ENCODE measurements at places on chromosomes 16 and 17.

- no peak for DNase-seq
Observed at GRCh38 chr16:4870138-4870671, 22.9 kb downstream of the UBN1 start.

- no peak for DNase-seq
Observed at GRCh38 chr17:1362065-1362848, 37.8 kb downstream of the YWHAE start.

DNA sequence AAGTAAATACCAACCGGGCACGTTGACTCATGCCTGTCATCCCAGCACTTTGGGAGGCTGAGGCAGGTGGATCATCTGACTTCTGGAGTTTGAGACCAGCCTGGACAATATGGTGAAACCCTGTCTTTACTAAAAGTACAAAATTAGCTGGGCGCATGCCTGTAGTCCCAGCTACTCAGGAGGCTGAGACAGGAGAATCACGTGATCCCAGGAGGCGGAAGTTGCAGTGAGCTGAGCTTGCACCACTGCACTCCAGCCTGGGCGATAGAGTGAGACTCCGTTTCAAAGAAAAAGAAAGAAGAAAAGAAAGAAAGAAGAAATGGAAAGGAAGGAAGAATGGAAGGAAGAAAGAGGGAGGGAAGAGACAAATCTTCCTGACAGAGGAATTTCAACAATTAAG lies 108.7 kb downstream of the AHSP start:
- DNase-seq: no peak

DNA sequence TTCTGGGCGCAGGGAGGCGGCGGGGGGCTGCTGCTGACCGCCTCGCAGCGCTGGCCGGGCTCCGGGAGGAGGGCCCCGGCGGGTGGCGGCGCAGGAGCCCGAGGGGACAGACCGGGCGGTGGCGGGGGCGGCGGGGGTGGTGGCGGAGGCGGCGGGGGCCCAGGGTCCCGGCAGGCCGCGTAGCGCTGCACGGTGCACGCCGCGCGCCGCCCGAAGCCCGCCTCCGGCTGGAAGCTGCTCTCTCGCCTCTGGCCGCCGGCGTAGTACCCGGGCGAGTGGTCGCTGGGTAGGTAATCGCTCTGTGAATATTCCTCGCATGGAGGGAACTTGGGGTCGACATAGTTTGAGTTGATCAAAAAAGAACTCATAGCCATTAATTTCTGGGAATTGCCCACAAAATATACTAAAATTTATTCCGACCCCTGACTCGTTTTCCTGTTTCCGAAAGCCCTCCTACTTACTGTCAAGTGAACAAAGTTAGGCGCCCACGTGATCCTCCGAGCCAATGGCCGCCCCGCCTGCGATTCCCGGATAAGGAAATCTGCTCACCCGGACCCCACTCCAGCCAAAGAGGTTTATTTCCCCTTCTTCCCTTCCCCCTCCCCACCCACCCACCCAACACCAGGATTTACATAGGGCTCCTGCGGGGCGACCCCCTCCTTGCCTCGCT lies at the start of gene HOXB4:
Gene HOXB4 (minus strand): TSS at position 405 of the 670 bp plus-strand sequence. CDS start 31 bp downstream, at position 374.
- peak; percentile 64 for DNase-seq

DNA sequence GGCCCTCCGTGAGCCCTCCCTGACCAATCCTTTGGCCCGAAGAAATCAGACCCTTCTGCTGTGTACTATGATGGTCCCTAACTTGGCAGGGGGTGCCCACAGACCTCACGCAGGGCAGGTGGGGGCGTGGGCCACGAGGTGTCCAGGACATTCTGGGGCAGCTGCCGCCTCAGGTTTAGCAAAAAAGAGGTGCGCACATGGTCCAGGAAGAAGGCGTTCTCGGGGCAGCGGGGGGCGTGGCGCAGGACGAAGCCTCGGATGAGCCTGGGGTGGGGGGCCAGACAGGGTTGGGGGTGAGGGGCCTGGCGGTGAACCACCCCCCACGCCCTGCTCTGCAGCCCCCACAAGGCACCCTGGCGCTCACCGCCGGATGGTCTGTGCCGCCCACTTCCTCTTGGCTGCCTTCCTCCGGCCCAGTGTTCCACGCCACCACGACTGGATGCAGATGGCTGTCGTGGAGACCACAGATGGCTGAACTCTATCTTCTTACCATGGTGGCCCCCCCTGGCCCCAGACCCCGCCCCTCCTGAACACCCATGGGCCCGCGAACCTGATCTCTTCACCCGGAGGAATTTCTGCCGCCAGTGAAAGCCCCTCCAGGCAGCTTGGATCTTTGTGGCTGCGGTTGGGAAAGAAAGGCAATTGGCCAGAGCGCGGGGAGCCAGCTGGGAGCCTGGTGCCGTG lies 14.2 kb upstream of the CRK start:
- no peak for DNase-seq

GRCh38 chr16:25033852-25034251 lies 18.7 kb upstream of the ARHGAP17 start:
- DNase-seq: no peak

- no peak for DNase-seq
Observed at GRCh38 chr16:85847681-85848601, 48.4 kb downstream of the COX4I1 start.

DNA sequence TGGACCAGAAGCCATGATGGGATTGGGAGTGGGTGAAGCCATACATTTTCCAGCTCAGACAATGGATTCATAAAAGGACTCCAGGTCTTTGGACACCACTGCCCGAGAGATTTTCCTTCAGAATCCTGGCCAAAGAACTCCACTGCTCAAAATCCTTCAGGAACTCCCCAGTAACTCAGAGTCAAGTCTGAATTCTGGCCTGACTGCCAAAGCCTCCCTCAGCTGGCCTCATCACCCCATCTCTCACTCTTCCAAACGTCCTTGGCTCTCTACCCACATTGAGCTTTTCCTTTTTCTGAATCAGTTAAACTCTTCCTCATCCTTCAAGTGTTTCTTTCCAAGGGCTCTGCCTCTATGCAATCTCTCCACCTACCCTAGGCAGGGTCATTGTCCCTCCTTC lies 1.2 kb upstream of the SEPTIN1 start:
- DNase-seq: no peak

GRCh38 chr16:85308611-85309540 lies 196.6 kb upstream of the CIBAR2 start:
- DNase-seq: no peak

DNA sequence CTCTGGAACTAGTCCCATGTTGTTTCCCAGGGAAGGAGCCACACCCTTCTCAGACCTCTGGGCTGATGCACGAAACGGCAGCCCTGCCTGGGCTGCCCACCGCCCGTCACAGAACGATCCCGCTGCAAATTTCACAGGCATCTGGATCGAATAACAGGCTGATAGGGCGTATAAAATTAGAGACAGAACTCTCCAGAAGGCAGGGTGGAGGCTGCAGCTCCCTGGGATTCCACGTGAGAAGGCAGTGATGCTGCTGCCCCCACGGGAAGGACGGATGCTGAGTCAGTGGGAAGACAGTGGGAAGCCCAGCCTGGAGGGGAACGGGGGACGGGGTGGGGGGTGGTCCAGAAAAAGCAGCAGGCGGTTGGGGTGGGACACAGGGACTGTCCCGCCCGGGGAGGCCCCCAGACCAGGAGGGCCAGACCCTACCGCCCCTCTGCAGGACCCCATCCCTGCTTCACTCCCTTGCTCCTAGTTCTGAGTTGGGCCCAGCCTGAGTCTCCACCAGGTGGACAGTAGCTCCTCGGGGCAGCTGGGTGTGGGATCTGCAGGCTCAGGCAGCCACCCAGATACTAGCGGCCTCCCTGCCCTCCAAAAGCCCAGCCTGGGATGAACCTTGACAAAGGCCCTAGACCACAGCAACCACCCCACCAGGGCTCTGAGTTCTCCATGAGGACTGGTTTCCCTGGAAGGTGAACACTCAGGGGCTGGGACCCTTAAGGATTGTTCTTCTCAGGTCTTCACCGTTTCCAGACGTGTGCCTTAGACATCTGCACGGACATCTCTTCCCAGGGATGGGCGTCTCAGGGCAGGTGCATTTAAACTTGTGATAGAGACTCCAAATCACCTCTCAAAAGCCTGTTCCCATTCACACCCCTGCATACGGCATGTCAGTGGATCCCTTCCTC lies 117.8 kb downstream of the METRNL start:
- no peak for DNase-seq

DNA sequence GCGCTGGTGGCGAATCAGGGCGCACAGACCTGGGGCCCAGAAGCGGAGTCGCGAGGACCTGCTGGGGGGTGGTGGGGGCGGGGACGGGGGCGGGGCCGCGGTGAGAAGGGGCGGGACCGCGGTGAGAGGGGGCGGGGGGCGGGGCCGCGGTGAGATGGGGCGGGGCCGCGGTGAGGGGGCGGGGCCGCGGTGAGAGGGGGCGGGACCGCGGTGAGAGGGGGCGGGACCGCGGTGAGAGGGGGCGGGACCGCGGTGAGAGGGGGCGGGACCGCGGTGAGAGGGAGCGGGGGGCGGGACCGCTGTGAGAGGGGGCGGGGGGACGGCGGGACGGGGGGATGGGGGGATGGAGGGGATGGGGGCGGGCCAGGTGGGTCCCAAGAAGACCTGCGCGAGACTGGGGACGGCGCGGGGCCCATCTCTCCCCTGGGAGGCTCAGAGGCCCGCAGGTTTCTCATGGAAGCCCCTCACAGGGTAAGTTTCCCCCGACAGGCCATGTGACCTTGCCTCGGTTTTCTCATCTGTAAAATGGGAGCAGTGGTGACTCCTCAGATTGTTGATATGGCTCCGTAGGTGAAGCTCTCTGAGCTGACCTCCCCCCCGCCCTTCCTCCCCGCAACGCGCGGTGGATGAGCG lies 28.6 kb upstream of the DBNDD1 start:
- no peak for DNase-seq

GRCh38 chr16:89697161-89697615 lies 4.3 kb downstream of the SPATA2L start:
- DNase-seq: peak; percentile 28

DNA sequence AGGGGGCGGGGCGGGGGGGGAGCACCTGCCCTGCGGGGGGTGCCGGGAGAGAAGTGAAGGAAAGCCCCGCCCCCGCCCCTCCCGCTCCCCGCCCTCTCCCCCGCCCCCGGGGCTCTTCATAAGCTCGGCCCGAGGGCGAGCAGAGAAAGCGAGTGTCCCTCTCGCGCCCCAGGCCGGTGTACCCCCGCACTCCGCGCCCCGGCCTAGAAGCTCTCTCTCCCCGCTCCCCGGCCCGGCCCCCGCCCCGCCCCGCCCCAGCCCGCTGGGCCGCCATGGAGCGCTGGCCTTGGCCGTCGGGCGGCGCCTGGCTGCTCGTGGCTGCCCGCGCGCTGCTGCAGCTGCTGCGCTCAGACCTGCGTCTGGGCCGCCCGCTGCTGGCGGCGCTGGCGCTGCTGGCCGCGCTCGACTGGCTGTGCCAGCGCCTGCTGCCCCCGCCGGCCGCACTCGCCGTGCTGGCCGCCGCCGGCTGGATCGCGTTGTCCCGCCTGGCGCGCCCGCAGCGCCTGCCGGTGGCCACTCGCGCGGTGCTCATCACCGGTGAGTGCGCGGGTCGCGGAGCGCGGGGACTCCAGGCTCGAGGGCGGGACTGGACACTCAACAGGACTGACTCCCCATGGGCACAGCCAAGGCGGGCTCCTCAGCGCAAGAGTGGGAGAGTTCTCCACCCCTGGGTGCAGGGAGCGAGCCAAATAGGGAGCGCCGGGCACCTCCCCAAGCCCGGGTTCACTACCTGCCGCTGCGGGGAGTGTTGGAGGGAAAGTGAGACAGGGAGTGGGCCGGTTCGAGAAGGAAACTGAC lies at the start of gene HSD11B2:
Gene HSD11B2 (plus strand): TSS at position 145 of the 798 bp plus-strand sequence. CDS start 128 bp downstream, at position 273.
- no peak for DNase-seq

- no peak for DNase-seq
Observed at GRCh38 chr16:75193265-75193650, 13.7 kb downstream of the CTRB2 start.

DNA sequence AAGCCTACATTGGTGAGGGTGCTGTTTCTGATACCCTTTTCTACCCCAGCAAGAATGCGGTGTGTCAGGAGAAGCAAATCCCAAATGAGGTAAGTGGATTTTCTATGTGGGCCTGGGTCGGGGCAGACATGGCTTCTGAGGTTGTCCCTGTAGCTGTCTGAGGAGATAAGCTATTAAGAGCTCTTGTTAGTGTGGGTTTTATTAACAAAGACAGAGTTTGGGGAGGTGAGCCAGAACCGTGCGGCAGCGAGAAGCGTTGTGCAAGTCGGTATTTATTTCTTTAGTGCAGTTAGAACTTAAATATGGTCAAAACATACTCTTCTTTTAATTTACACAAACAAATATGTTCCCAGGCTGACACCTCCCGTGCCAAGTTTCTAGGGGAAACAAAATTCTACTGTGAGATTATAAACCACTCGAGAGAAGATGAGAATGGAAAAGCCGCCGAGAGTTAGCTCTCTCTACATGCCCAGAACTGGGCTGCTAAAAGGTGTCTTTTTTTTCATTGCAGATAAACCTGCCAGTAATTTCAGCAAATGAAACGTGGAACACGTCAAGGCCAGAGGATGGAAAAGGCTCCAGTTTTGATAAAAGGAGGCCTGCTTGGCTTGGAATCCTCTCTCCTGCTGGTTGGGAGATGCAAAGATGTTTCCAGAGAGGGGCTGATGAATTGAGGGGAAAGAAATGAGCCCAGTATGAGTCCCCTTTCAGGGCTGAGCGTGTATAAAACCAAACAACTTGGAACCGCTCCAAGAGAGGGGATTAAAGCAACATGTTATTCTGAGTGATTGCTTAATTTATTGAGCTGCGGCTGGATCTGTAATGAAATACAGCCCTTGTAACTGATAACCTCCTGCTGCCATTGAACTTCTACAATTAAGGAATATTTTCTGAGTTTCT lies 254.6 kb downstream of the MRTFB start:
- DNase-seq: peak; percentile 79

GRCh38 chr17:19928299-19928698 lies 49.3 kb downstream of the AKAP10 start:
- DNase-seq: no peak

DNA sequence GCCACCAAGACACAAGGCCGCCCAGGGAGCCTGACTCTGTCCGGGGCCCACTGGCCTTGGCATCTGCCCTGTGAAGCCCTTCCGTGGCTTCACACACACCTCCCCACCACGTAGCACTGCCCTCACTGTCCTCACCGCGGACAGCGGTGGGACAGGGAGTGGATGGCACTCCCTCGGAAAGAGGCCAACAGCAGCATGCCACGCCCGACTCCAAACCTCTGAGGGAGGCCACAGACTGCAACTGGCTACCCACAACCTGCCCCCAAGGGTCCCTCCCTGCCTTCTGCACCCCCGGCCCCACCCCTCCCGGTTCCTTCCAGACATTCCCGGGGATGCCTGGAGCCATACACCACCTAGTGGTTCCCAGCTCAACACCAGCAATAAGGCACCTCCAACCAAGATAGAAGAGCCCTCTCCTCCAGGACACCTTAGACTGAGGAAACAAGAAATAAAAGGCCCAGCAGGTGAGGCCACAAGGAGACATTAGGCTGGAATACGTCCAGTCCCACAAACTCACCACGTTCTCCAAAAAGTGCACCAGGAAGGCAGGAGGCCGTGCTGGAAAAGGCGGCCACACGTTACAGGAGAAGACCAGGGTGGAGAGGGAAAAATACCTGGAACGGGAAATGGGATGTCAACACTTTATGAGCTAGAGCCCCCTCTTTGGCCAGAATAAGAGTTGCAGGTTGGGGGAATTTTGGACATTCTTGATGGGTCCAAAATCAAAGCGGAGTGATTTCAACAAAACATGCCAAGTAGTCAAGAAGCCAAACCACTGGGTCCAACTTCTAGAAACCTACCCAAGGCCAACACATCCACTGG lies 310.0 kb downstream of the SOX9 start:
- DNase-seq: no peak

Data from NCI-H2107 (cell line).